ENCODE measurements at places on chromosomes 5 and 9. TPM values are rescaled to one million over a fixed set of nuclear protein-coding genes. Genes with fewer than 3 reads are reported as not detected.

Gene CKS2
- 45.9 TPM for polyA plus RNA-seq

- H3K4me3 ChIP-seq, result no peak overlapping the region
- H3K4me1 ChIP-seq, result no peaks in the 10 kb centered on the region
- DNase-seq, result no peak
- peaks cover 3% of the 10 kb centered on the region for H3K27me3 ChIP-seq
- H3K36me3 ChIP-seq, result no peaks in the 10 kb centered on the region
Observed at GRCh38 chr5:108548684-108549596, 167.0 kb upstream of the FBXL17 start.

Gene SH3RF2
- not detected for polyA plus RNA-seq

- H3K27me3 ChIP-seq, result no peaks in the 10 kb centered on the region
- H3K4me1 ChIP-seq, result no peaks in the 10 kb centered on the region
- no peak for DNase-seq
- no peaks in the 10 kb centered on the region for H3K36me3 ChIP-seq
- H3K4me3 ChIP-seq, result no peak overlapping the region
Observed at GRCh38 chr5:108649106-108649505, 98.6 kb upstream of the FER start.

Gene C8G
- polyA plus RNA-seq, result 5.1 TPM

- no peaks in the 10 kb centered on the region for H3K36me3 ChIP-seq
- no peak overlapping the region for H3K27ac ChIP-seq
- H3K4me1 ChIP-seq, result peaks cover 7% of the 10 kb centered on the region
- peaks cover 33% of the 10 kb centered on the region for H3K27me3 ChIP-seq
- peak overlapping the region; percentile 63 for H3K4me3 ChIP-seq
Observed at GRCh38 chr5:95283022-95283615, 1.8 kb downstream of the MCTP1 start.

GRCh38 chr9:115230924-115231515 is 113.1 kb upstream of the TNC start:
- DNase-seq, result no peak
- no peaks in the 10 kb centered on the region for H3K36me3 ChIP-seq
- no peaks in the 10 kb centered on the region for H3K4me1 ChIP-seq
- no peak overlapping the region for H3K4me3 ChIP-seq
- no peak overlapping the region for H3K27ac ChIP-seq

Gene LPCAT1
- 255 TPM for polyA plus RNA-seq

Gene OR1Q1
- not detected for polyA plus RNA-seq

Gene PLGRKT
- 59.6 TPM for polyA plus RNA-seq

Gene C9
- polyA plus RNA-seq, result not detected

DNA sequence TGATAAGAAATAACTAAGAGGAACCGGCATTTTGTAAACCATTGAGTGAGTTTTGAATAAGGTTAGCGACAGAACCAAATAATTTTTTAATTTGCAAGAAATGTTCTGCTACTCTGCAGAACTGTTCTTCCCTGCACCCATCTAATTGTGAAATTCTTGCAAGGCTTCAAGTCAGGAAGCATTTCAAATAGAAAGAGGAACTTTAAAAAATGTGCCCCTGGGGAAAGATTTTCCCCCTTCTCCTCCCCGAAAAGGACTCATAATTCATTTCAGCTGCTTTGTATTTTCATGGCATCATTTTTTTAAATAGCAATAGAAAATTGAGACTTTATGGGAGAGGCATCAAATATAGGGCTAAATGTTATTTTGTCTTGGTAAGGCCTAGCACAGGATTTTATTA is 180.9 kb upstream of the ANKRD55 start:
- no peaks in the 10 kb centered on the region for H3K4me1 ChIP-seq
- H3K27me3 ChIP-seq, result peaks cover 4% of the 10 kb centered on the region
- no peaks in the 10 kb centered on the region for H3K36me3 ChIP-seq
- no peak for DNase-seq

Gene TMEM252
- not detected for polyA plus RNA-seq

Gene HAND1
- not detected for polyA plus RNA-seq

DNA sequence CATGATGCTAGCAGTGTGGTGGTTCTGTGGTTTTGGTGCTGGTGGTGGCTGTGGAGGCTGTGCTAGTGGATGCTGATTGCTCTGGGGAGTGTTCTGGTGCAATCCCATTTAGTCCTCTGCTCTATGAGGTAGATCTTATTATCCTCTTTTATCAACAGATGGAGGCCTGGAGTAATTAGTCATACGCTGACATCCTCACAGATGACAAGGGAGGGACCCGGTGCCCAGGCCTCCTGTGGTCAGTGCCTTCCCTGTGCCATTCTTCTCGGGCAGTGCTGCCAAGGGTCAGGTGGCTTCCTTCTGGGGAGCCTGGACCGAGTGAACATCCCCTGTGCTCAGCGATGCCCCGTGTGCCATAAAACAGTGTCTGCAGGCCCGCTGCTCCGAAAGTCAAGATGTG is 74.5 kb downstream of the COL5A1 start:
- no peak overlapping the region for H3K4me3 ChIP-seq
- H3K27me3 ChIP-seq, result peaks cover 9% of the 10 kb centered on the region
- peak overlapping the region; percentile 22 for H3K27ac ChIP-seq
- H3K36me3 ChIP-seq, result no peaks in the 10 kb centered on the region
- DNase-seq, result no peak

- no peaks in the 10 kb centered on the region for H3K36me3 ChIP-seq
- H3K4me1 ChIP-seq, result no peaks in the 10 kb centered on the region
- no peak for DNase-seq
- no peak overlapping the region for H3K4me3 ChIP-seq
Observed at GRCh38 chr5:124393584-124394379, 352.7 kb downstream of the ZNF608 start.

GRCh38 chr9:19785230-19785629 is 3.6 kb downstream of the SLC24A2 start:
- H3K36me3 ChIP-seq, result no peaks in the 10 kb centered on the region
- H3K4me3 ChIP-seq, result no peak overlapping the region
- no peaks in the 10 kb centered on the region for H3K27me3 ChIP-seq
- no peak overlapping the region for H3K27ac ChIP-seq

GRCh38 chr5:100889896-100890295 is 13.2 kb downstream of the ST8SIA4 start:
- peak overlapping the region; percentile 81 for H3K4me3 ChIP-seq
- H3K27ac ChIP-seq, result peak overlapping the region; percentile 92
- peaks cover 67% of the 10 kb centered on the region for H3K4me1 ChIP-seq
- H3K27me3 ChIP-seq, result peaks cover 2% of the 10 kb centered on the region

Gene ERAP2
- polyA plus RNA-seq, result 3.9 TPM

Gene CCIN
- not detected for polyA plus RNA-seq

Gene PRRX2
- 0.18 TPM for polyA plus RNA-seq

- H3K27me3 ChIP-seq, result no peaks in the 10 kb centered on the region
- no peak overlapping the region for H3K27ac ChIP-seq
- no peaks in the 10 kb centered on the region for H3K4me1 ChIP-seq
- H3K36me3 ChIP-seq, result peaks cover 14% of the 10 kb centered on the region
- DNase-seq, result no peak
Observed at GRCh38 chr9:77271023-77271690, 93.8 kb downstream of the VPS13A start.

DNA sequence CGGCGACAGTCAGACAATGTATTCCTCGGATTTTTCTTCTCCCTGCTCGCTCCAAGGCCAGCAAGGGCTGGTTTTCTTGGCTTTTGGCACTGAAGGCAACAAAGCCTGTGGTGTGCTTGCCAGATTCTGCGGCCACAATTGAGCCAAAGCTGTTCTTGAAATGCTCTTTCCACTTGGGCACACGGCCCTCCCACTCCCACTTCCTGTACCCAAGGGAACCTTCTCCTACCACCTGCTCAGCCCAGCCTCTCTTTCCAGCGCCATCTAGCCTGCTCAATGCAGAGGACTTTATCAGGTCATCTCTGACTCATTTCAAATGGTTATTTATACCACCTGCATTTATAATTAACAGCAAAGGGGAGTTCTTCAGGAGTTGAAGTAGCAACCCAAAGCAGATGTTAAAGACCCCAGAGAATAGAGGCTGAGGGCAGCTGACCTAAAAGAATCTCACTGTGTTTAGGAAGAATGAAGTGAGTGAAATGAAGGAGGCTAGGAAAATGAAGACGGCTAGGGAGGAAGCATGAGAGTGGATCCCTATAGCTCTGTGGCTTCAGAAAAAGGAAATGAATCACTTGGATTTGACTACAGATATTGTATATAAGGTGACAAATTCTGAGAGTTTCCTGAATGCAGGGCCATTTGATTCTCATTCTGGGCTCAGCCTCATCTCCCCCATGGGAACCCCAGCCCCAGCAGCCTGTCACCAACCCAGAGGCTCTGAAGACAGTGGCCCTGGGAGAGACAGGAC is 439.0 kb downstream of the ENC1 start:
- H3K27me3 ChIP-seq, result no peaks in the 10 kb centered on the region
- no peak for DNase-seq
- H3K36me3 ChIP-seq, result no peaks in the 10 kb centered on the region
- no peaks in the 10 kb centered on the region for H3K4me1 ChIP-seq

DNA sequence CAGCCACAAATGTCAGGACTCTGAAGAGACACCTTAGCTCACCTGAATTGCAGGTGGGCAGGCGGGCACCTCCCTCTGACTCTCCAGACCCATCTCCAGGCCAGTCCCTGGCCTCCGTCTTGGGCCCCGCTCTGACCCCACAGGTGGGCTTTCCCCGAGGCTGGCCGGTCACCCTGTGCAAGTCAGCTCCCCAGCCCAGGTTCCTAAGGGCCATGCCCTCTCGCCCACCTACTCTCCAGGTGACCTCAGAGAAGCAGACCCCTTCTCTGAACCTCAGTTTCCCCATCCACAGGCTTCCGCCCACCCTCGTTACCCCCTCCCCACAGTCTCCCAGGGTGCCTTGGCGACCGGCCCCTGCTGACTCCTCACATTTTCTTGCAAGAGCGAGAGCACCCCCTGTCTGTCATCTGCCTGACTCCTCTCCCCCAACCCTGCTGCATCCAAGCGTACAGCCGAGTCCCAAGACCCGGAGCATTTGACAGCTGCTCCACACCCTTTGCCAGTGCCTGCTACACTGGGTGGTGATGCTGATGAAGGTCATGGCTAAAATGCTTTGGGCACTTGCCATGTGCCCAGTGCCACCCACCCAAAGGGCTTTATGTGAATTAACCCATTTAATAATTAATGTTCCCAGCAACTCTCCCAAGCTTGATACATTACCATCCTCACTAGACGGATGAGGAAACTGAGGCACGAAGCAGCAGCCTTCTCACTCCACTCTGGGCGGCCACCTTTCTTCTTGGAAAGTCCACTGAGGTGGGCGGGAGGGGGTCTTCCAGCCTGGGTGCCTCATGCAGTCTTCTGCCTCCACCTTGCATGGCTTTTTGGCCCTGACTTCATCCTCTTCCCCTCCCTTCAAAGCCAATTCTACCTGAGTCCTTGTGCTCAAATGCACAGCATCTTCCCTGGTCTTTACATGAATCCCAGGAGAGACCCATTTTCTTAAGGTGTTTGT is 51.1 kb upstream of the ORM1 start:
- no peak for DNase-seq
- H3K4me1 ChIP-seq, result no peaks in the 10 kb centered on the region
- H3K4me3 ChIP-seq, result no peak overlapping the region
- H3K36me3 ChIP-seq, result no peaks in the 10 kb centered on the region
- H3K27me3 ChIP-seq, result peaks cover 2% of the 10 kb centered on the region

Gene TSLP
- polyA plus RNA-seq, result not detected

GRCh38 chr5:107248066-107248695 is 422.6 kb downstream of the EFNA5 start:
- peak; percentile 38 for DNase-seq
- H3K27me3 ChIP-seq, result peaks cover 2% of the 10 kb centered on the region
- H3K4me1 ChIP-seq, result peaks cover 7% of the 10 kb centered on the region
- no peaks in the 10 kb centered on the region for H3K36me3 ChIP-seq

GRCh38 chr5:136364307-136364706 is 1.0 kb downstream of the TRPC7 start:
- no peak for DNase-seq
- H3K36me3 ChIP-seq, result no peaks in the 10 kb centered on the region
- no peak overlapping the region for H3K27ac ChIP-seq
- no peaks in the 10 kb centered on the region for H3K4me1 ChIP-seq
- peaks cover 1% of the 10 kb centered on the region for H3K27me3 ChIP-seq

DNA sequence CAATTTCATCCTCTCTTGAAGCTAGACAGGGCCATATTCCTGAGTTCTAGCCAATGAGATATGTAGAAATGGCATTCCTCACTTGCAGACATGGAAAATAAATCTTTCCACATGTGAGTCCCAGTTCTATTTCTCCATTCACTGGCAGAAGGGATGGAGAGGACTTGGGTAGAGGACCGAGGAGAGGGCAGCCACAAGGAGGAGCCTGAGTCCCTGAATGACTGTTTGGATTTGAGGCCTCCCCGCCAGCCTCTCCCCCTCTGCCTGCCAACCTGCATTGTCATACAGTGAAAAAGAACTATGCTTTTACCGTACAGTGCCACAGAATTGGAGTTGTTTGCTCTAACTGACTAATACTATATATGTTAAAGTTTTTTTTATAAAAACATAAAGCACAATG is 583.0 kb upstream of the WWC1 start:
- H3K27ac ChIP-seq, result no peak overlapping the region
- no peak overlapping the region for H3K4me3 ChIP-seq
- DNase-seq, result no peak
- H3K4me1 ChIP-seq, result no peaks in the 10 kb centered on the region
- no peaks in the 10 kb centered on the region for H3K36me3 ChIP-seq

Gene CATSPER3
- polyA plus RNA-seq, result 0.53 TPM

Gene IL5
- polyA plus RNA-seq, result not detected

DNA sequence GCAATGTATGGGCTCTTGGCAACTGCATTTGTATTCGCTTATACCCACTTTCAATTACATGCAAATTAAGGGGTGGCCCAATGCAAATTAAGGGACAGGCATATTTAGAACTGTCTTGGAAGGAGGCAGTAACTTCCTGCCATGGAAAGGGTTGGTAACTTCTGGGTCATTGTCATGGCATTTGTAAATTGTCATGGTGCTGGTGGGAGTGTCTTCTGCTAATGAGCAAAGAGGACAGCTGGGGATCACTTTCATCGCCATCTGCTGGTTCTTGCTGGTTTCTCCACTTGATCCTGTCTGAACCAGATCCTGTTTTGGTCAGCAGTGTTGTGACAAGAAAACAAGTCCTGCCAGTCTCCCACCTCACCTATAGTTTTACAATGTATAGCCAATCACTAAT is 23.3 kb upstream of the UGT3A2 start:
- no peak overlapping the region for H3K4me3 ChIP-seq
- H3K27me3 ChIP-seq, result peaks cover 2% of the 10 kb centered on the region
- H3K4me1 ChIP-seq, result no peaks in the 10 kb centered on the region
- H3K36me3 ChIP-seq, result no peaks in the 10 kb centered on the region
- no peak for DNase-seq

DNA sequence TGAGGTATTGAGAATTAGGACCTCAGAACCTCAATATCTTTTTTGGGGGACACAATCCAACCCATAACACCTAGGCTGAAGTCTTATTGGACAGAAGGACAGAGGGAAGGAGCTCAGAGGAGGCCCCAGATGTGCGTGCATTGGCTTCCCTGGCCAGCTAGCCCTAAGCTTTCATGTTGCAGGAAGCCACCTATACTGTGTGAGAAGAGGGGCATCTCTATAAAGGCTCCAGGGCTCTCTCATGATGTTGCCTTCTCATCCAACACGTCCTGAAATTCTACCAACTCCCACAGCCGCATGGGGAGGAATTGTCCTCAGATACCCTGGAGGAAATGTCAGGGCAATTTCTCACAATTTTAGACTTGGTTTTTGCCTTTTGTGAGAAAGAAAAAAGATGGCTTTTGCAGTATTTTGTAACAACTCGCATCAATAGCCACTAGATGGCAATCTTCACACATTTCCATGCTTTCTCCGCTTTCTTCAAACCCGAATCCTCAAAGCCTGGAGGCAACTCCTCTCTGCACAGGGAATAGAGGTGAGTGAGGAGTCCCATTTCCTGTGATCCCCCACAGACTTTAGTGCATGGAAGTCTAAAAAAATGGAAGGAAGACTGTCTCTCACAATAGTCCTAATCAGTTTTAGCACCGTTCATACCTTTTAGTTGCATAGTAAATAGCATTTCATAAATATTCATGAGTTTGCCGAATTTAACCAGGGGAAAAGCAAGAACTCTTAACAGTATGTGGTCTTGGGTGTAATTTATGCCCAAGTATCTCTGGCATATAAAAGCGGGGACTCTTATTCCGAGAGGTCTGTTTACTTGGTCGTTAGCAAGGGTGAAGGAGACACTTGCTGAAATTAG is 7.4 kb upstream of the PPP3R2 start:
- no peak overlapping the region for H3K4me3 ChIP-seq
- H3K36me3 ChIP-seq, result no peaks in the 10 kb centered on the region
- DNase-seq, result no peak

All from immature natural killer cell (primary cell).